ENCODE measurements at places on chromosomes 7 and 10.

DNA sequence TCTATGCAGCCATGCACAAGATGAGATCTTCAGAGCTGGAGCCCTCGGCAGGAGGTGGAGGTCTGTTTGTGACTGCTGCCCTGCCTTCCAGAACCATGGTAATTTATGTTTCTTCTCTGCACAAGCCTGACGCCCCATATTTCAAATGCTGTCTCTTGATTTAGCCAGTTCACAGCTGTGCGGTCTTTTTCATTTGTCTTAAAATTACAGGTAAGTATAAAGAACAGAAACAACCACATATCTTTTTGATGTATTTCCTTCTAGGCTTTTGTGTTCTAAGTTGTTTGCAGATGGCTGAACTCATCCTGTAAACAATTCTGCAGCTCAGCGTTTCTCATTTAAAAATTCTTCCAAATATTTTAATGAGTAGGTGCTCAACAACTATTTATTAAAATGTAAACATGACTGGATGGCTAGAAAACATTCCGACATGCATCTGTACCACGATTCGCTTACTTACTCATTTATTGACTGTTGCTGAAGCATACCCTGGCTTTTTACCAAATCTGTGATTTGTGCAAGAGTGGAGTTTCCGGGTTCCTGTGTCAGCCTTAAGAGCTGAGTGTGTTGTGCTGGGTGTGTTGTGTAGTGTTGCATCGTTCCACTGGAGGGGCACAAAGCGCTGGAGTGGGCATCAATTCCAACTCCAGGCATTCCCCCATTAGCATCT is 58.9 kb downstream of the PIP4K2A start:
- DNase-seq = no peak

- no peak for DNase-seq
Measured at GRCh38 chr7:104267701-104268368, 60.0 kb upstream of the ORC5 start.

GRCh38 chr10:125041856-125042506 is 100.1 kb downstream of the ZRANB1 start:
- no peak for DNase-seq

- no peak for DNase-seq
Measured at GRCh38 chr10:21807180-21807579, 196.3 kb downstream of the DNAJC1 start.

GRCh38 chr7:28155019-28155660 is 25.5 kb downstream of the JAZF1 start:
- no peak for DNase-seq

DNA sequence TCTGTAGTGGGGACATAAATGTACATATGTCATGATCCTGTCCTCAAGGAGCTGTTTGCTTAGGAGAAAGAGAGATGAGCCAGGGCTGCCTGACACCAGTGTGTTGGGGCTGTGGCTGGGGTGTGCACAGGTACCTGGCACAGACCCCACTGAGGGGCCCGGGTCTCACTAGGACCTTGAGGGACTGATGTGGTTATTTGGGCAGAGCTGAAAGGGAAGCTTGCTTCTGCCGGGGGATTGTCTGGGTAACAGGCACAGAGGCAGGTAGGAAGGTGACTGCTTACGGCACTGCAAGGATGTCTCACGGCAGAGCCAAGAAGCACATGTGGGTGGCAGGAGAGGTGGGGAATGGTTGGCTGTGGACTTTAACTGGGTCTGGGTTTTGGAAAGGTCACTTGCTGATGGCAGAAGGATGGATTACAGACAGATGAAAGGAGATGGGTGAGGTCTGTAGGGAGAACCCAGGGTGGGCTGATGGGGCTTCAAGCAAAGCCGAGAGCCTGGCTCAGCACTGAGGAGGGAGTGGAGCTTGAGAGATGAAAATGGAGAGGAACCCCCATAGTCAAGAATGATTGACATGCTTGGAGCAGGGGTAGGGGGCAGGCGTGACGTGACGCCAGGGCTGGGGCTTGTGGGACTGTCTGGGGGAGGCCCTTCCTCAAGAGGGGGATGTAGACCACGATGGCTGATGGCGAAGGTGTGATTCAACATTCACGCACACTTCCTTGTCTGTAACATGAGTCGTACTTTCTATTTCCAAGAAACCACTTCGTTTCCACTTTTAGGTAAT is 207.7 kb upstream of the SHH start:
- no peak for DNase-seq

DNA sequence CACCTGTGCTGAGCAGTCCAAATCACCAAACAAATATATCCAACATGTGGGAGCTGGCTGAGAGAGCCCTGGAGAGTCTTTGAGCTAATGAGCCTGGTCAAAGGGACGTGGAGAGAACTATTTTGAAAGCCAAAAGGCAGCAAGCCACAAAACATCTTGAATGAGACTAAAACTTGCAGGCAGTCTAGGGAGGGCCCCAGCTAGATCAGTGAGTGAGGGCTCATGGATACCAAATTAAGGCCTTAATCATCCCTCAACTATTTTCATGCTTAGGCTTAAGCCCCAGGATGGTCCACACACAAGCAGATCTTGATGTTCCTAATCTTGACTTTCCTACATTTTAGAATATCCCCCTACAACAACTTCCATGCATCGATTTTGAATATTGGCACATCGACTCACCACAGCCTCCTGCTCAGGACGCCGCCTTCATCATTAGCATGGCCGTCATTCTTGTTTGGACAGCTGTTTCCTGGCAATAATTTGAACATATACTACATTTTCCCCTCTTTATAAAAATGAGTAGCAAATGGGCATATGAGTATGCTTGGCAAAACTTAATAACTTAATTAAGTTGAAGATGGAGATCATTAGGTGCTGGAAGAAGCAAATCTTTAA is 86.9 kb upstream of the ADAM12 start:
- DNase-seq = no peak

- DNase-seq = no peak
Measured at GRCh38 chr10:130453721-130454542, 317.7 kb downstream of the GLRX3 start.

DNA sequence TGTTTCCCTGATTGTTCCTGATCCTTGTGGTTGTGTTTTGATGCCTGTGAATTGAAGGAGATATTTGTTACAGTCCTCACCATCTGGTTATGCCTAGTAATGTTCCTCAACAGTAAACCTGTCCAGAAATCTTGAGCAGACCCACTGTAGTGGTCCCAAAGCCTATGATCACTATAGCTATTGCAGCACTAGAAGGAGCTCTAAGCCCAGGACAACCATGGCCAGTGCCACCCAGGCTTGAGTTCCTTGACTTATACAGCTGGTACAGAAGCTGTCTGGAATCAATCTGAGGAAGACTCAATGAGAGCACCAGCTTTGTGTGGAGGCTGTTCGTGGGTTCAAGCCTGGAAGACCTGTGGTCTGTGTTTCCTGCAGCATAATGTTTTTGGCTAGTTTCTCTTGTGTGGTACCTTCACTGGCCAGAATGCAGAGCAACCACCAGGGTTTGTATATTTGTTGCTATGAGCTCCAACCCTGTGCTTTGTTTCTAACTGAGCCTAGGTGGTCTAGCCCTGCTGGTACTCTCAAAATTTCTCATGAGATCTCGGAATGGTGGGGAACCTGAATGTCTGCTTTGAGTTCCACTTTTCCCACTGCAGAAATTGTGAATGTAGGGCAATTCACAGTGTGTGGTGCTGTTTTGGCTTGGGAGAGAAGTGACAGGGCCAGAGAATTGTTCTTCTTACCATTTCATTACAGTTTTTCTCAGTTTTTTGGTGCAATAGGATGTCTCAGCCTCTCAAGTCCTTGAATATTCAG is 355.2 kb downstream of the SUGCT start:
- no peak for DNase-seq

GRCh38 chr10:93305122-93305521 is 177.0 kb downstream of the MYOF start:
- DNase-seq = no peak

DNA sequence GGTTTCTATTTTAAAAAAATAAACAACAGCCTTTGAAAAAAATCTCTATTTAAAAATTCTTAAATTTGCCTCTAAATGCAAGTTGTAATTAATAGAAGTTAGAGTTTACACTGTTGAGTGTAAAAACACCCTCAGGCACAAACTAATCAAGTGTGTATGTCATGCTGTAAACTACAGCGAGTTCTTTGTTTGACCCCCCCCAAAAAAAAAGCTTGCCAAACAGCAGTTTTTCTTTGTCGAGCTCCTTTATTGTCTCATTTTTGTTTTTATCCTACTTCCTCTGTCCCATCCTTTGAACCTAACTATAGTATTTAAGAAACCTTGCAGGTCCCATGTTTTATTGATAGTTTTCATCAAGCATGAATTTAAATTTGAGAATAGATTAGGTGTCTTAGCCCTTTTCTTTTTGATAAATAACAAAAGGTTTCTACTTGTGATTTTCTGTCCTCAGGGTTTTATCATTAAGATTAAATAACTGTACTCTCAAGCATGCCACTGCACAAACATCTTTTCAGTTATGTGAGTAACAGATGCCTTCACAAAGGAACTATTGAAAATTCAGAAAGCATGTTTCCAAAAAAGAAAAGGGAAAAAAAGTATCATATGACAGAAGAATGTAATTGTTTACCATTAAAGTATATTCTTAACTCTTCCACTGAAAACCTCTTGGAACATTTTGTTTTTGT is 176.0 kb downstream of the ARID5B start:
- DNase-seq = no peak

DNA sequence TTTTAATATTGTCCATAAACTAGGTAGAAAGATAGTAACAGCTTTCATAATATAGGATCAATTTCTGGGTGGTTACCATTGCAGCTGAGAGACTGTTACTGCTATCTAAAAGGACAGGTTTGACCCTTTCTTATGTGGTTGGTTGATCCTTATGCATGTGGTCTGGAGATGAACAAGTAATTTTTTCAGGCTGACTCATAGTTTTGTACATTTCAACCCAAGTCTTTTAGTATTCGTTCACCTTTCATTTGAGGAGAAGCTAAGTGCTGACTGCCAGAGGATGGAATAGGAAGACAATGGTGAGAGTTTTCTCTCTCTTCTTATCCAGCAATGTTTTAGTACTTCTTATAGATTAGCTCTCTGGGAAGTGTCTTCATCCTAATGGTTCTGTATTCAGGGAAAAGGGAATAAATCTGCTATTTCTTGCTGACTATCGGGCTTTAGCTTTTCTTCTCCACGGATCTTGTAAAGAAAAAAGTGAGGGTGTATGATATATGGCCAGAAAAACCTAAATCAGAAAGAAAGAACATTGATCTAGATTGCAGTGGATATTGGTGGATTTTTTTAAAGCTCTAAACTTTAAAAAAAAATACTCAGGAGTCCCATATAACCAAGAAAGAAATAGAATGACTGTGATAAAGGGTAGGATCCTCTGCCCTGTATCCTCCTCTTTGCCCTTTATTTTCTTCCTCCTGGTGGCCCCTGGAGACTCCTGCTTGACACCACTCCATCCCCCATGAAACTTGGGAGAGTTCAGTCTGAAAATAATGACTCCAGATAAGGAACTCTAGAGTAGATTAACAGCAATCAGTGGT is 88.0 kb downstream of the CPED1 start:
- DNase-seq = no peak
